Stimulated activated CD4-positive, alpha-beta T cell treated with anti-CD3 and anti-CD28 coated beads, Interleukin-4, amount 100 ng/mL, for 4 hours (primary cell): ENCODE measurements at places on chromosomes 16 and 17.

GRCh38 chr16:83817022-83817421, 9.2 kb downstream of the HSBP1 start:
- DNase-seq = no peak

- DNase-seq = no peak
These were observed 16.0 kb upstream of the TANC2 start for GRCh38 chr17:62950067-62950466.

- no peak for DNase-seq
These were observed 10.1 kb downstream of the COPZ2 start for GRCh38 chr17:48027322-48027981.

DNA sequence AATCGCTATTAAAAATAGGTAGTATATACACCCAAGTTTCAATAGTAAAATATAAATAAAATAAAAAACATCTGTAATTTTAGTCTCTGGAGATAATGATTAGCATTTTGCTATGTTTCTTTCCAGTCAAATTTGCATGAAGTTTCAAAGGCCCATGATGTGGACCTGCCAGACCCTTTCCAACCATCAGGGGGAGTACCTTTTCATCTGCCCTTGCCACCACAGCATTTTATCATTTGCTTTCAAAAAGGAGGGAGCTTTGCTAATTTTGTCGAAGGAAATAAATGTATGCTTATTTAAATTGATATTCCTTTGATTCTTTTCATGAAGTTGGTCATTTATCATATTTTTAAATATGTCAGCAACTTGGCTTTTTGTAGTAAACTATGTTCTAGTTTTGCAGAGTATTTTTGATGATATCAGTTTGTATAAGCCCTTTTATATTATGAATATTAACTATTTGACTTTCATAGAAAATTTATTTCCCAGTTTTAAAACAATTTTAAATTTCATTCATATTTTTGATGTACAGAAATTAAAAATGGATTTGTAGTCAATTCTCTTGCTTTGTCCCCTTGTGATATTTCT, 115.2 kb upstream of the NETO2 start:
- DNase-seq = no peak
